ENCODE measurements at places on chromosomes 12 and 14. TPM values are rescaled to one million over a fixed set of nuclear protein-coding genes. Genes with fewer than 3 reads are reported as not detected.

Gene SLC2A13
- 9.9 TPM for total RNA-seq

Gene DENND5B
- 55.3 TPM for total RNA-seq

Gene SLC24A4
- not detected for total RNA-seq

Gene MMAB
- 24.6 TPM for total RNA-seq

Gene KLRC1
- not detected for total RNA-seq

Gene SELPLG
- 6.1 TPM for total RNA-seq

Gene CLEC4D
- not detected for total RNA-seq

Gene KIF5A
- total RNA-seq = 0.56 TPM

Gene RPGRIP1
- total RNA-seq = 0.86 TPM

Gene RILPL2
- total RNA-seq = 12.6 TPM

Gene KCNJ8
- total RNA-seq = not detected

Gene LEMD3
- total RNA-seq = 71.8 TPM

Gene KLRD1
- total RNA-seq = 0.92 TPM

Gene TAS2R31
- total RNA-seq = 5.7 TPM

Gene PPP1CC
- 146 TPM for total RNA-seq

- no peaks in the 10 kb centered on the region for H3K4me1 ChIP-seq
- H3K4me3 ChIP-seq = no peak overlapping the region
- no peak for DNase-seq
- no peak overlapping the region for H3K27ac ChIP-seq
These were observed 42.7 kb downstream of the ASCL4 start for GRCh38 chr12:107817250-107817649.

- H3K4me3 ChIP-seq = no peak overlapping the region
- no peaks in the 10 kb centered on the region for H3K4me1 ChIP-seq
- H3K27me3 ChIP-seq = no peaks in the 10 kb centered on the region
- no peak for DNase-seq
These were observed 70.3 kb upstream of the STXBP6 start for GRCh38 chr14:25120261-25120660.

- H3K27me3 ChIP-seq = peaks cover 8% of the 10 kb centered on the region
- no peak for DNase-seq
- H3K4me3 ChIP-seq = no peak overlapping the region
- H3K36me3 ChIP-seq = no peaks in the 10 kb centered on the region
- H3K4me1 ChIP-seq = no peaks in the 10 kb centered on the region
- H3K27ac ChIP-seq = no peak overlapping the region
These were observed 52.0 kb downstream of the PEX5 start for GRCh38 chr12:7241404-7242005.

DNA sequence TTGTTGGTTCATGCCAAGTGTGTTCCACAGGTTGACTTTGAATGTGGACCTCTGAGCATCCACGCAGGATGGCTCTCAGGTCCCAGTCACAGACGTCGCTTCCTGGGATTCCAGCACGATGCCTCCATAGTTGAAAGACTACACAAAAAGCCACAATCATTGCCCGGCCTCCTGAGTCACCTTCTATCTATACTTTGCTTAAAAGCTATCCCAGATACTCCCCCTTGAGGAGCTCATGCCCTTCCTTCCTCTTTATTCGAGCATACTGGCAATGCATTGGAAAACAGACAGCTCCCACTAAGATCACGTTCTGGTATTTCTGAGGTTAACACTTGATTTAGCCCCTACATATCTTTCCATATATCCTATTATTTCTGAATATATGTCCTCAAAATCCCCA lies 40.1 kb downstream of the ZNF664 start:
- no peak overlapping the region for H3K4me3 ChIP-seq
- H3K36me3 ChIP-seq = peaks cover 36% of the 10 kb centered on the region
- no peak for DNase-seq
- peaks cover 2% of the 10 kb centered on the region for H3K4me1 ChIP-seq
- no peaks in the 10 kb centered on the region for H3K27me3 ChIP-seq

- H3K36me3 ChIP-seq = no peaks in the 10 kb centered on the region
- H3K4me1 ChIP-seq = no peaks in the 10 kb centered on the region
- DNase-seq = peak; percentile 48
- H3K4me3 ChIP-seq = no peak overlapping the region
- H3K27me3 ChIP-seq = no peaks in the 10 kb centered on the region
These were observed 15.3 kb downstream of the SPIC start for GRCh38 chr12:101490286-101490920.

GRCh38 chr14:34012978-34013720 lies 62.3 kb upstream of the EGLN3 start:
- H3K36me3 ChIP-seq = no peaks in the 10 kb centered on the region
- peaks cover 12% of the 10 kb centered on the region for H3K4me1 ChIP-seq
- no peaks in the 10 kb centered on the region for H3K27me3 ChIP-seq
- H3K4me3 ChIP-seq = peak overlapping the region; percentile 1
- peak overlapping the region; percentile 25 for H3K27ac ChIP-seq

- H3K27me3 ChIP-seq = no peaks in the 10 kb centered on the region
- H3K36me3 ChIP-seq = peaks cover 13% of the 10 kb centered on the region
- no peak overlapping the region for H3K27ac ChIP-seq
These were observed 39.3 kb downstream of the SLC25A47 start for GRCh38 chr14:100362311-100362927.

GRCh38 chr12:75389706-75390105 lies 1.2 kb upstream of the GLIPR1L2 start:
- peaks cover 24% of the 10 kb centered on the region for H3K4me1 ChIP-seq
- DNase-seq = no peak
- no peaks in the 10 kb centered on the region for H3K27me3 ChIP-seq
- no peak overlapping the region for H3K27ac ChIP-seq
- no peak overlapping the region for H3K4me3 ChIP-seq
- H3K36me3 ChIP-seq = no peaks in the 10 kb centered on the region

GRCh38 chr12:43579206-43579605 lies 27.2 kb upstream of the ADAMTS20 start:
- no peak overlapping the region for H3K4me3 ChIP-seq
- H3K4me1 ChIP-seq = no peaks in the 10 kb centered on the region
- H3K27me3 ChIP-seq = no peaks in the 10 kb centered on the region

GRCh38 chr12:115023279-115024265 lies 339.6 kb upstream of the TBX3 start:
- no peaks in the 10 kb centered on the region for H3K36me3 ChIP-seq
- H3K4me3 ChIP-seq = no peak overlapping the region
- H3K4me1 ChIP-seq = no peaks in the 10 kb centered on the region
- no peak for DNase-seq

- H3K27me3 ChIP-seq = peaks cover 22% of the 10 kb centered on the region
- no peak for DNase-seq
- no peaks in the 10 kb centered on the region for H3K36me3 ChIP-seq
- no peak overlapping the region for H3K27ac ChIP-seq
- H3K4me1 ChIP-seq = peaks cover 43% of the 10 kb centered on the region
These were observed 2.2 kb upstream of the PTGDR start for GRCh38 chr14:52265253-52265652.

DNA sequence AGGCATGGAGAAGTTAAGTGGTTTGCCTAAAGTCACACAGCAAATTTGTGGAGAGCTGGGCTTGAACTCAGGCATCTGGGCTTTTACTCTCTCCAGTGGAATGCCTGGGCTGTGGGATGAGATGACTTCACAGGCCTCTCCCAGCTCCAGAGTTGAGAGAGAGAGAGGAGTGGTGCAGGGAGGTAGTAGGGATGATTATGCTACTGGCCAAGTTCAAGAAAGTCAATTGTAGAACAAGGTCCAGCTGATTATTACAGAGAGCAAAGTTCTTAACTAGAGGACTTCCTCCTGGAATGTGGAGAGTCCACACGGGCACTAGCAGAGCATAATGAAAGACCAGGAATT lies 769 bp upstream of the EMP1 start:
- no peak overlapping the region for H3K27ac ChIP-seq
- peaks cover 19% of the 10 kb centered on the region for H3K4me1 ChIP-seq
- no peaks in the 10 kb centered on the region for H3K36me3 ChIP-seq
- no peak for DNase-seq
- peaks cover 11% of the 10 kb centered on the region for H3K27me3 ChIP-seq

DNA sequence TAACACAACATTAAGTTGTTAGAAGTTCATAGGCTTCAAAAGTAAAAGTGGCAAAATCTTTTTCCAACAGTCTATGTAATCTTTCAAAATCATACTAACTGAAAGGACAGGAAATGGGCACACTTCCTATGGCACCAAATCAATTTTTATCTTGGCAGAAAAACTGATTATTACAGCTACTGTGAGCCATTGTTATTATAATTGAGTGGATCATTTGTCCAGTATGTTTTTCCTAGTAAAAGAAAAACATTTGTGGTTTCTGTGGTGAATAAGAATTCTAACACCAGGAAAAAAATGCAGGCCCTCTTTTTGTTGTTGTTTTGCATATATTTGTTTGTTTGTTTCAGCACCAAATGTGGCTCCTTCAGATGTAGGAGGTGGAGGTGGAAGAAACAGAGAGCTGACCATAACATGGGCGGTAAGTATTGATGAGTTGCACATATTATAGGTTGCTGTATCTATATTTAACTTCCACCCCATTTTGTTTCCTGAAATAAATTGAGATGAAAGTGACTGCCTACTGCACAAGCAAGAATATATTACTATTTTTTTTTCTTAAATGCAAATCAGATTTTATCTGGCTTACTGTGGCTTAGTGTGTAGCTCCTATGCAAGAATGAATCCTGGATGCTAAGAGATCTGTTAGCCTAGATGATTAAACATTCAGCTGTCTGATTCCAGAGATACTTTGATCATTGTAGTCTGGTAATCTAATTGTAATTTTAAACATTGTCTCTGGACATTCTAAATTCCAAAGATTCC lies 174.1 kb upstream of the PDZRN4 start:
- no peaks in the 10 kb centered on the region for H3K36me3 ChIP-seq
- no peak overlapping the region for H3K27ac ChIP-seq
- H3K4me1 ChIP-seq = no peaks in the 10 kb centered on the region
- H3K27me3 ChIP-seq = no peaks in the 10 kb centered on the region
- H3K4me3 ChIP-seq = no peak overlapping the region

- H3K4me1 ChIP-seq = no peaks in the 10 kb centered on the region
- no peaks in the 10 kb centered on the region for H3K27me3 ChIP-seq
- DNase-seq = no peak
- H3K36me3 ChIP-seq = no peaks in the 10 kb centered on the region
- no peak overlapping the region for H3K4me3 ChIP-seq
- H3K27ac ChIP-seq = no peak overlapping the region
These were observed 87.8 kb downstream of the SPRING1 start for GRCh38 chr12:116650062-116650461.

- no peak overlapping the region for H3K4me3 ChIP-seq
- no peak overlapping the region for H3K27ac ChIP-seq
- no peak for DNase-seq
- H3K4me1 ChIP-seq = peaks cover 10% of the 10 kb centered on the region
- H3K36me3 ChIP-seq = no peaks in the 10 kb centered on the region
These were observed 29.3 kb upstream of the BATF start for GRCh38 chr14:75492832-75493591.

- no peaks in the 10 kb centered on the region for H3K27me3 ChIP-seq
- no peaks in the 10 kb centered on the region for H3K36me3 ChIP-seq
- H3K4me3 ChIP-seq = no peak overlapping the region
- peak; percentile 41 for DNase-seq
- peaks cover 20% of the 10 kb centered on the region for H3K4me1 ChIP-seq
These were observed 103.4 kb upstream of the MAP1LC3B2 start for GRCh38 chr12:116455540-116456329.

DNA sequence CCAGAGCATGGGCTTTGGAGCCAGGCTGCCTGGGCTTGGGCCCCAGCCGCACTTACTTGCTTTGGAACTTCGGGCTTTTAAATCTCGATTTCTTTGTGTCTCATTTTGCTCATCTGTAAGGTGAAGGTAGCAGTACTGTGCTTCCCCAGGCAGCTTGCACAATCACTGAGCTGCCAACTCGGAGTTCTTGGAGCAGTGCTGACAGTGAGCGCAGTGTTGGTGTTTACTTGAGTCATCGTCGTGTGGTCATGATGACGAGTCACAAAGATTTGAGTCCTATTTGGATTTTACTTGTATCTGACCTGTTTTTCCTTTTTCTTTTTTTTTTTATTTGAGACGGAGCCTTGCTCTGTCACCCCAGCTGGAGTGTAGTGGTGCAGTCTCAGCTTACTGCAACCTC lies 31.3 kb upstream of the ATF1 start:
- no peak for DNase-seq
- H3K36me3 ChIP-seq = peaks cover 15% of the 10 kb centered on the region
- no peak overlapping the region for H3K27ac ChIP-seq

DNA sequence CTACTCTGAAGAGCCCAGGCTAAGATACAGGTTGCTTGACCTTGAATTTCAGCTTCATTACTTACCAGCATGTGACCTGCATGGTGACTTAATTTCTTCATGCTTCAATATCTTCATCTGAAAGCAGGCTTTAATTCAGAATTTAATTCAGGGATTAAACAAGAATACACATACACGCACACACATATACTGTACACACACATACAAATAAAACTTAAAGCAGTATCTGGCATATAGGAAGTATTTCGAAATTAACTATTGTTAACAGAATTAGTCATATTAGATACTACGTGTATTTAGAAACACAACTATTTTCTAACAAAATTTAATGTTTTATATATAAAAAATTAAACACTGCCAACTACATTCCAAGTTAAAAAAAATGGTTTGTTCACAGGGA lies 640.3 kb downstream of the SLC6A15 start:
- no peak overlapping the region for H3K27ac ChIP-seq
- H3K36me3 ChIP-seq = no peaks in the 10 kb centered on the region
- H3K27me3 ChIP-seq = no peaks in the 10 kb centered on the region
- no peak overlapping the region for H3K4me3 ChIP-seq

DNA sequence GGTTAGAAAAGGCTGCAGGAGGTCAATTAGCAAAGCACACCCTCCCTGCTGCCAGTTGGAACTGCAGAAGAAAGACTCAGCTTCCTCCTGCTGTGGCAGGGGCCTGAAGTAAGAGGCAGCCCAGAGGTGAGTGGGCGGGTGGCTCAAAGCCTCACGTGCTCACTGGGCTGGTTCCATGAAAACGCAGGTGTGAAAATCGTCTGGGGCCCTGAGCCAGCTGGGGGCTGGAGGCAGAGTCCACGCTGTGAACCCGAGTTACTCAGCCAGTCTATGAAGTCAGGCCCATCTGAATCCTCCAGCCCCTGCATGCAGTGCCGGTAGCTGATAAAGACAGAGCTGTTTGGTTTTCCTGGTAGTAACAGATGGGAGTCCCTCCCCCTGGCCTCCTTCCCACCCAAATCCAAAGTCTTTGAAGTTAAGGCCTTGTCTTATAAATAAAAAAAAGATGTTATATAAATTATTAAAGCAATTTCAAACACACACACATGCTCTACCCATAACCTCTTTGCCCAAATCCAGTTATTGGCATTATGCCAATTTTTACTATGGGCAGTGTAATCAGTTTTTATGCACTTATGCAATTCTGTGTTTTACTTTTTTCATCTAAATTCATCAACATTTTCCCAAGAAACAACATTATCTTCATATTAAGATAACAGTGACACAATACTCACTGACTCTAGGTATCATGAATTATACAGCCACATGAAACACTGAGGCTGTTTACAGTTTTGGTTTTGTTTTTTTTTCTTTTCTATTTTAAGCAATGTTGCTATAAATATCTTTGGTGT lies 57.9 kb upstream of the PNMA1 start:
- peak overlapping the region; percentile 97 for H3K27ac ChIP-seq
- DNase-seq = peak; percentile 89
- H3K27me3 ChIP-seq = no peaks in the 10 kb centered on the region
- no peak overlapping the region for H3K4me3 ChIP-seq
- peaks cover 96% of the 10 kb centered on the region for H3K4me1 ChIP-seq

DNA sequence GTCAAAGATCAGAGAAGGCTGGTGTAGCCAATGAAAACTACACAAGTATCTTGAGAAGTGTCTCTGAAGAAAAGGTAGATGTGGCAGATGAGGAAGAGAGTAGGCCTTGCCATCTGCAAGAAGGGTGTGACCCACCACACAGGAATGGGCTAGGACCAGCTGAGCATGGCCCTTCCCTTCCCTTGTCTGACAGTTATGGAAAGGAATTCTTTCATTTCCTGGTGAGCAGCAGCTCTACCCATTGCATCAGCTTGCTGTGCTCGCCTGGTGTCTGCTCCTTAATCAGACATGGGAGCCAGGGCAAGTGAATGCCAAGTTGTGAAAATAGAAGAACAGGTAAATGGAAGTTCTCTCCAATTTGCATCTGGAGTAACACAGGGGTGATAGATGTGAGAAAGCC lies 145.2 kb upstream of the KRR1 start:
- H3K36me3 ChIP-seq = no peaks in the 10 kb centered on the region
- no peak for DNase-seq
- no peak overlapping the region for H3K4me3 ChIP-seq
- H3K27ac ChIP-seq = no peak overlapping the region

All from B cell (primary cell).